ENCODE measurements at places on chromosomes 6 and 20.
A peak's percentile ranks its signal among the peaks of the same experiment; 100 is the strongest.

DNA sequence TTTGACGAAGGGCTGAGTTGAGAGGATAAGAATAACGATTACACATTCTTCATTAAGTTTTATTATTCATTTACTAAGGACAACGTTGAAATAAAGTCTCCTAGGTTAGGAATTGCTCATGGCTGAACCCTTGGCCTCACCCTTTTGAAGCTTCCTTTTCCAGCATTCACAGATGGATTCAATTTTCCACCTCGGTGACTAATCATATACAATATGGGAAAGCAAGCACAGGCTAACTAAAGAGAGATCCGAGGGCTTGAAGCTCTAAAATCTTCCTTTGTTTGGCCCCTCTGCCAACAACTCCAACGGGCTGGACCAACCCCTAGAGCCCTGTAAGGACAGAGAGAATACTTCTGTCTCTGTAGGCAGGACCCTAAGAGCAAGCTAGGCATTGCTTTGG lies 159.5 kb downstream of the SOD2 start:
- DNase-seq, result no peak

- no peak for DNase-seq
These were observed 14.8 kb downstream of the SLC35A1 start for GRCh38 chr6:87487555-87487954.

GRCh38 chr6:62284725-62285124 lies 1.3 kb downstream of the KHDRBS2 start:
- no peak for DNase-seq

DNA sequence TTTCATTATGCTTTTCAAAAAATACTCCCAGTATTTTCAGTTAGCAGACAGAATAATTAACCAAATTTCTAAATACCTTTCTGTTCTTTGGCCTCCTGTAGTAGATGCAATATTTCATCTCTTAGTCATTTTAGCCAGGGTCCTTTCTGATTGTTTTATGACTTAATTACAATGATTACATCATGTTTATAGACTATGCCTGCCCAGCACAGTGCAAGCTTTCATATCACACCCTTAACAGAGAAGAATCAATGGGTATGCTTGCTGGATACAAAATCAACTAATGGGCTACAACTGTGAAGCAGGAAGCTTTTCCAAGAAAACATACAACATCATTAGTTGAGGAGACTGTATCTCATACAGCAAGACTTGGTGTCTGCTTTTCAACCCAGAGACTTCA lies 119.8 kb upstream of the NRSN1 start:
- no peak for DNase-seq

- DNase-seq, result no peak
These were observed 423.5 kb downstream of the GJA1 start for GRCh38 chr6:121858986-121859385.

- DNase-seq, result no peak
These were observed 11.0 kb upstream of the FOXF2 start for GRCh38 chr6:1378065-1379016.

DNA sequence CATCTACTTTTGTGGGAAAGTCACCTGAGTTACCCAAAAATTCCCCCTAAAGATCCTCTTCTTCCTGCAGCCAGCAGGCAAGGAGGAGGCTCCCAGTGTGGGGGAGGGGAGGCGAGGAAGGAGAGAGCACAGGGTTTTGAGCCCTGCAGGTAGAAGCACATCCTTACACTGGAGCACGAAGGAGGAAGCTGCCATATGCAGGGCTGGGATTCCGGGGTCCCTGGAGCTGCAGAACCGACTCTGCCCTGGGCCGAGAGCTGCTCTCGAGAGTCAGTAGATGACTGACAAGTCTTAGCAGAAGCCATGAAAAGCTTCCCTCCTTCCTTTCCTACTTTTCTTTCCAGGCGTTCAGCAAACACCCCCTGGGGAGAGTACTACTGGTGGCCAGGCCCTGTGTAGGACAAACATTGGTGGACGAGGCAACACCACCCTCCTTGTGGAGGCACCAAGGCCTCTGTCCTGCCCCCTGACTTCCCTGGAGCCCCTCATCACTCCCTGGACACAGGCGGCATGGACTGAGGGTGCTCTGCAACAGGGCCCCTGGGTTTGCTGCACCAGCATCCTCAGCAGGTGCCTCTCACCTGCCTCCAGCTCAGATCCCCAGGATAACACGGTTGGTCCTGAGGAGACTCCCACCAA lies 211.7 kb upstream of the CST7 start:
- no peak for DNase-seq

- DNase-seq, result no peak
These were observed 86.4 kb upstream of the TENT5A start for GRCh38 chr6:81838724-81839426.

DNA sequence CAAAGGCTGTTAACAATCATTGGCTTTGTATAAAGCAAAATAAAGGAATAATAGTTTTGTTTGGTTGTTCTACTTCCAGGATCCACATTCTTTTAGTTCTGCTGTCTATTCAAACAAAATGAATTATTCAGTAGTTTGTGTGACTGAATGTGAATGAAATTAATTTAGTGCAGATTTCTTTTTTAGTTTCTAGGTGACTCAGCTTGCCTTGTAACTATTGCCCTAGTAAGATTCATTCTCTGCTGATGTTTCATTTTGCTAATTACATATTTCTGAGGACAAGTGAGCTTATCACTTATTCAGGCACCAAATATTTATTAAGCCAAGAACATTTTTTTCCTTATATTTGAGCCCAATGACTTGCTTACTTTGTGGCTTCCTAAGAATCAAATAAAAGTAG lies 46.5 kb upstream of the RIPOR2 start:
- no peak for DNase-seq

- no peak for DNase-seq
These were observed 430.2 kb downstream of the QKI start for GRCh38 chr6:163844761-163845160.

DNA sequence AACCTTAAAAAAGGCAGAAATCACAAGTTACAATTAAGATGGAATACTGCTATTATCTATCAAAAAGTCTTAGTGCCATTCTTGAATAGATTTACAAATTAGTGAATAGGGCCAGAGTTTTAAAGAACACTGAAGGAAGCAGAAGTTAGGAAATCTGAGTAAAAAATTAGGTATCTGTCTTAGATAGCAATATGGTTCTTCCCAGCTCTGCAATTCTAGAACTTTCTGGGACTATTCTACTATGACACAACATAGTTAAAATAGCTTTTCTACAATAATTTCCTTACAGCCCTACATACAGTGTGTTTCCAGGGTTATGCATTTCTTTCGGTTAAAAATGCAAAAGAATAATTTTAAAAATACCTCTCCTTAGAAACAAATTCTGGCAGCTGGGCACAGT lies 18.2 kb downstream of the IFNGR1 start:
- DNase-seq, result no peak

DNA sequence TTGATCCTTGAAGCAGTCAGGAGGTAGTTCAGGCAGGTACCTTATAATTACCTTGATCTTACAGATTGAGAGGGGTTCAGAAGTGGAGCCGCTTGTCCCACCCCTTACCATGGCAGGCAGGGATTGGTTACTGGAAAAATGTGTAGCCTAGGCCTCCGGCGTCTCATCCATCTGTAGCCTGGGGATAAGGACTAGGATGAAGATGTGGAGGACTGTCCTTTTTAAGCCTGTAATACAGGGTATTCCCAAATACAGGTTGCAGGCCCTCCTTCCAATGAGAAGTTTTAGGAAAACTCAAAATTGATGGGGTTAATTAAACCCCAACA lies 2.8 kb downstream of the HMGA1 start:
- DNase-seq, result no peak

DNA sequence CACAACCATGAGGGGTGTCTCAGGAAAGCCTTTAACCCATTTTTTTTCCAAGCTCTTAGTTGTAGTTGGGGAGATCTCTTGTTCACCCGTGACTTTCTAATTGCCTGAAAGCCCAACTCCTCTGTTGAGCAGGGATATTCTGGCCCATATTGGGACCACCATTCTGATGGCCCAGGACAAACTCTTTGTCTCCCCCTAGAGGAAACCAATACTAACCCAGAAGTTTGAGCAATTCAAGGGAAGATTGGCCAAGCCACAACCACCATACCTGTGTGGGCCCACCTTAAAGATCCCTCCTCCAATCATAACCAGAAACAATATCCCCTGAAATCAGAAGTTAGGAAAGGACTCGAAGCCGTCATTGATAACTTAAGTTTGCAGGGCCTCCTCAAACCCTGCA lies 132.6 kb downstream of the THBS2 start:
- DNase-seq, result no peak

DNA sequence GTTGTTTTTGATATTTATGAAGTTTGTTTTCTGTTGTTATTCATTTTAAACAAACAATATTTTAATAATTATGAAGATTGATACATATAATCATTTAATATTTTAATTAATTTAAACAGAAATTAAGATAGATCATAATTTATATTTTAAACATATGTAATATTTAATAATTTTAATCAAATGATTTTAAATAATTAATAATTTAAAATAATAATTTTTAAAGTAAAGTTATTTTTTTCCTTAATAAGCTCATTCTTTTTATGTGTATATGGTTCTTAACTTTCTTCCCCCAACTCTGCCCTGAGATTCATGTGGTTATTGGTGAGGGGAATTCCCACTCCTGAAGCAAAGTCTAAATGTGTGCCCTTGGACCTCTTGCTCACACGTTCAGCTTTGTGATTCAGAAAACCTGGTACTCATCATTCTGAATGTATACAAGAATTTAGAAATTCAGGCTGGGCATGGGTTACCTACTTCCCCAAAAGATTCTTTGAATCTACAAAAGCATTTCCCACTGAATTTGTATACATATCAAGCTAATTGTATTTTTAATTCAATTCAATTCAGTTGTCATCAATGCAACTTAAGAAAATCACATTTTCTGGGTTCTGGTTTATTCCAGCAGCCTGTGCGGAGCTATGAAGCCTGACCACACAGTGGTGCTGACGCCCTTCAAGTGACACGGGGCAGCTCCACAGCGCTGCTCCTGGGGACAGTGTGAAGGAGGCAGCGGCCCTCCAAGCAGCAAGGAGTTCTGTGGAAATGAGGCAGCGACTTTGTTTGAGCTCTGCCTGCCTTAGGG lies 168.9 kb upstream of the UST start:
- peak; percentile 10 for DNase-seq

GRCh38 chr20:60263725-60264709 lies 305.8 kb downstream of the CDH26 start:
- no peak for DNase-seq

GRCh38 chr6:38503032-38503773 lies 136.5 kb downstream of the BTBD9 start:
- no peak for DNase-seq

DNA sequence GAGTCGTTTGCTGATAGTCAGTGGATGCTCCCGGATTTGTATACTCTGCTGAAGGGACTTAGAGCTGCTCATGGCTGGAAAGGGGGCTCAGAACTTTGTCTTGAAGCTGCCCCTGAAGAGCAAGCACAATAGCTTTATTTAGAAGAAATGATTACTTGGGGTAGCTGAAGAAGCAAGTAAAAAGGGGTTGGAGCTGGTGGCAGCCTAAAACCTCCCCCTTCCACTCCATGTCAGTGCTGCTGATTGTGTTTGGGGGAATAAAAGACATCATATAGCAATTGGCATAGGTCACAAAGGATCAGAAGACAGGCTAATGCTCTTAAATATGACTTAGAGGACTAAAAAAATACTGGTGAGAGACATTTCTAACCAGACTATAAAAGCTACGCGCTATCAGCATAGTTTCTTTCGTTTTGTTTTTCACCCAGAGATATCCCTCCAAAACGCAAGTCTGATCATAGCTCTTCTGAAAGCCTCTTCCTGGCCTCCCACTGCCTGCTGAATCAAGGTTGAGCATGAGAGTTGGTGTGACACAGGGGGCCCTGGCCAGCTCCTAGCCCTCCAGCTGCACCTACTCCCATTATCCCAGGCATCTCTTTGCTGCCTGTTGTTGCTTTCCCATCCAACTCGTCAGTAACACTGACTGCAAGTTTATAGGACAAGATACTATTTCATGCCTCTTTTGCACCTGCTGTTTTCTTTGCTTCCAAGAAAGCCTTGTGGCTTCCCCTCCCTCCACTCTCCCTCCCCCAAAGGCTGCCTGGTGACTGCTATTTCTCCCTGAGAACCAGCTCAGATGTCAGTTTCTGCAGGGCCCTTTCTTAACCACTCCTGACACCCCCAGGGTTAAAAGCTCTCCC lies 33.9 kb upstream of the SGK1 start:
- no peak for DNase-seq

DNA sequence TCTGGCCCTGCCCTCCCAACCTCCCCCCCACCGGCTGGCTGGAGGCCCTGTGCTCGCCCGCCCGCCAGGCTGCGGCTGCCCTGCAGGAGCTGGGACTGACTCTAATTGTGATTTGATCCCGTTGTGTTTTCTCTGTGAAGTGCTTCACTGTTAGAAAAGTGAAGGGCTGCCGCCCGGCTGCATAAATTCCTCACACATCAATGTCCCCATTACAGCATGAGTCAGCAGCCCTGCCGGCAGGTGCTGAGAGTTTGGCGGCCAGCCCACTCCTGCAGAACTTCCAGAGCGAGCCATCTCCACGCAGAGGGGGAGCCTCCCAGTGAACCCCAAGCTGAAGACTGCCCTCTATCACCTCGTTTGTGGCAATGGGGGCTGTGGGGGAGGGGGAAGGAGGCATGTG lies 137.9 kb downstream of the DLL1 start:
- no peak for DNase-seq

- DNase-seq, result no peak
These were observed 369.2 kb upstream of the JAG1 start for GRCh38 chr20:11043001-11043400.

- no peak for DNase-seq
These were observed 3.4 kb upstream of the ABHD16B start for GRCh38 chr20:63857764-63858392.

DNA sequence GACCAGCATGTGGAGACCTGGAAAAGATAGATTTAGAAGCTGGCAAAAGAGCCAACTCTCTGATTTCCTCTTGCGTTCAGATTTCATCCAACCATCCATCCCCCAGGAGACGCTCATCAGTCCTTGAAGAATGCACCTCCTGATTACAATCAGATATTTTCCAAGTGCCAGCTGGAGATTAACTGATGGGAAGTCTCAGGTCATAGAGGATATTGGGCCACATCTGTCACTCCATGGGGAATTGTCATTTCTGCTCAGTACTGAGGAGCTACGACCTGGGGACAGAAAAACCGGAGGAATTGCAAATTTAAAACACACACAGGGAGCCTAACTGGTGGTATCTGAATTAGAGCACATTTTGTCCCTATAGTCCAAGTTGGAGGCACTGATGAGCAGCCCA lies 496.2 kb upstream of the SULF2 start:
- DNase-seq, result no peak

DNA sequence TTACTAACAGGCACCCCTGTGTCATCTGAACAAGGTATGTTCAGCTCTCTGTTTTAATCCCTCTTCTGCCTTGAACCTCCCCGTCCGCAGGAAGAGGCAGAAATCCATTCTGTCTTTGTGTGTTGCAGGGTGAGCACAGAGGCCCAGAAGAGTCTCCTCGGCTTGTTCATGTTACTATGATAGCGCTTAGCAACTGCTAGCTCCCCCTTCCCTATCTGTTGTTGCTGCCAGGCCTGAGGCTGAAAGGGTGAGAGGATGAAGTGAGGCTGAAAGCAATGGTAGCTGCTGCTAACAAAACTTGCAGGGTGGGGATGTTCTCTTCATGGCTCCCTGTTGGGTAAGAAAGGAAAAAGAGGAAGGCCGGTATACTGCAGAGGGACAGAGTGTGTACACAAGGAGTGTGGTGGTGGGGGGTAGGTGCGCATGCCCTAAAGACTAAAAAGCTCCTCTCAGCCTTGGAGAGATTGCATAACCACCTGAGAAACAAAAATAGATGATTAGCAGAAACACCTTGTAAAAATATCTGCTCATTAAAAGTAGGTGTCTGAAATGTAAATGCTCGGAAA lies 55.2 kb upstream of the CITED2 start:
- no peak for DNase-seq
